Cerebellar cortex (tissue), 1 donor: ENCODE measurements at places on chromosomes 1 and 21.

- no peak for DNase-seq
These were observed 21.5 kb upstream of the ATP5PO start for GRCh38 chr21:33937146-33937545.

DNA sequence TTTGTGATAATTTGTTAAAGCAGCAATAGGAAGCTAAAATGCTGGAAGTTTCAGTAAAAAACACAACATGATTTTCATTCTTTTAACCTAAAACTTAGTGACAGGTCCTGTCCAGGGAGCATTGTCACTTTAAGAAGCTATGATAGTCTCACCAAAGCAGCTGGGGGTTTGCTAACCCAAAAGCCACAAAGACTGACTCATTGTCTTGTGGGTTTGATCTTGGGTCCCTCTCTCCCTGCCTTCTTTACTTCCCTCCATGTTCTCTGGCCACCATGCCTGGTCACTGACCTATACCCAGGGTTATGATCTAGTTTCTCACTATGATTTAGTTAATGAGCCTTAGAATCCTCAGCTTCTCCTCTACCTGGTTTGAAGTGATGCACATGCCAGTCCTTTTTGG, 213.5 kb upstream of the PTGFR start:
- DNase-seq: no peak

GRCh38 chr1:154777154-154777553, 92.9 kb downstream of the KCNN3 start:
- DNase-seq: no peak

DNA sequence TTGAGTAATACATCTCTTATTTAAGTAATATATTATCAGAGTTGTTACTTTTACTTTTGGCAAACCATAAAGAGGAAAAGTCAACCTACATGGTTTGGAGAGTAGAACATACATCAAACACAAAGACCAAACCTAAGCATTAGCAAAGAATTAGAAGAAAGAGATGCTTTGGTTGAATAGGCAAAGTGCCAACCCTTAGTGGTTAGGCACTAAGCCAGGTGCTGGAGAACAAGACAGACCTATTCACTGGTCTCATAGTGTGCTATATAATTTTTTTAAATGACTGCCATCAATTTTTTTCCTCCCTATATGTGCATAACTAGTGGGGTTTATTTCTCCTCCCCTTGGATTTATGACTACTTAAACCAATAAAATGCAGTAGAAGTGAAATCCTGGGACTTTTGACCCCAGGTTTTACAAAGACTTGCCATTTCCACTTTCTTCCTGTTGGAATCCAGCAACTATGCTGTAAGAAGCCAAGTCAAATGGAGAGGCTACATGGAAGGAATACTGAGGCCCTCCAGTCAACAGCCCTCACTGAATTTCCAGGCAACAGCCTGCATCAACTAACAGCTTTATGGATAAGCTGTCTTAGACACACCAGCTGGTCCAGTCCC, 69.8 kb upstream of the HAO2 start:
- DNase-seq: no peak

- DNase-seq: no peak
These were observed 27.4 kb downstream of the EPHB2 start for GRCh38 chr1:22738069-22738435.

DNA sequence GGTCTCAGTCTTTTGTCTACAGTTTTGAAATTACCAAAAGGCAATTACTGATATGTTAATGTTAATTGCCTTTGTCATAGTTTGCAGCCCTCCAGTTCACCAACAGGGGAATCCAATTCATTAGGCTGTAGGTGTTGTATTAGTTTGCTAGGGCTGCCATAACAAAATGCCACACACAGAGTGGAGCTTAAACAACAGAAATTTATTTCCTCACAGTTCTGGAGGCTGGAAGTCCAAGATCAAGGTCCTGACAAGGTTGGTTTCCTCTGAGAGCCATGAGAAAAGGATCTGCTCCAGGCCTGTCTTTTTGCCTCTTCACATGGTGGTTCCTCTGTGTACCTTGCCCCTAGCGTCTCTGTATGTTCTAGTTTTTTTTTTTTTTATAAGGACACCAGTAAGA, 1.3 kb downstream of the RTCA start:
- no peak for DNase-seq

- no peak for DNase-seq
These were observed 30.2 kb upstream of the CA6 start for GRCh38 chr1:8915446-8915845.

- no peak for DNase-seq
These were observed 122.3 kb downstream of the SYT2 start for GRCh38 chr1:202587859-202588485.

DNA sequence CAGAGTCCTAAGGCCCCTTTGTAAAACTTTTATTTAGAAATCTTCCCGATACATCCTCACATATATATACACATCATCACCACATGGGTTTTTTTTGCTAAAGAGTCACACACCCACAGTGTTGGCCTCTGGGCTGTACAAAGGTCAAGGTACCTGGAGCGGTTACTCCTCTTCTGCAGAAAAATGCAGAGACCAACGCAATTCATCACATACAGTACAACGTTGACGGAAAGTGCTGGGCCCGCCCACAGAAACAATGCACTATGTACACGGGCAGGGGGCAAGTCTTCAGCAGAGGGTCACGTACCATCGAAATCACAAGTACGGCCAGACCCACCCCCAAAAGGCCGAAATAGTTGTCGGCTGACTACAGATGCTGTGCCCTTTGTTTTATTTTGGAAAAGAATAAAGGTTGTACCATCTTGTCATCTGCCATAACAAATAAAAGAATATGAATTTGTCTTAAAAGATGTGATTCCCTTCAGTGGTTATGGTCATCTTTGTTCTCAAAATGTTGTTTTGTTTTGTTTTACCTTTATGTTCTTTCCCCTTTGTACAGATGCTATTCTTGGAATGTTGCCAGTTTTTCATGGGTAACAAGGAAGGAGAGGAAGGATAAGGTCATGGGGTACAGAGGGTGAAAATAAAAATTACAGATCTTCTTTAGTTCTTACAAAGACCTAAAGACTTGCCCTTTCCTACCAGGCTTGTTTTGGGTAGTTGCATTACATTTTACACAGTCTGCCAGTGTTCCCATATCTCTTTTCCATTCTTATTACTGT, 15.6 kb downstream of the TAL1 start:
- no peak for DNase-seq
